ENCODE measurements at places on chromosomes 5 and 9. TPM values are rescaled to one million over a fixed set of nuclear protein-coding genes. Genes with fewer than 3 reads are reported as not detected.

The PCDHGA1 gene
- 0.38 TPM for total RNA-seq

The PCDHB5 gene
- total RNA-seq: 0.32 TPM

The CTXN3 gene
- not detected for total RNA-seq

- H3K36me3 ChIP-seq: no peaks in the 10 kb centered on the region
- no peaks in the 10 kb centered on the region for H3K27me3 ChIP-seq
- no peak overlapping the region for H3K4me3 ChIP-seq
- H3K27ac ChIP-seq: no peak overlapping the region
- H3K4me1 ChIP-seq: no peaks in the 10 kb centered on the region
Observed at GRCh38 chr5:135990528-135991255, 35.9 kb upstream of the LECT2 start.

DNA sequence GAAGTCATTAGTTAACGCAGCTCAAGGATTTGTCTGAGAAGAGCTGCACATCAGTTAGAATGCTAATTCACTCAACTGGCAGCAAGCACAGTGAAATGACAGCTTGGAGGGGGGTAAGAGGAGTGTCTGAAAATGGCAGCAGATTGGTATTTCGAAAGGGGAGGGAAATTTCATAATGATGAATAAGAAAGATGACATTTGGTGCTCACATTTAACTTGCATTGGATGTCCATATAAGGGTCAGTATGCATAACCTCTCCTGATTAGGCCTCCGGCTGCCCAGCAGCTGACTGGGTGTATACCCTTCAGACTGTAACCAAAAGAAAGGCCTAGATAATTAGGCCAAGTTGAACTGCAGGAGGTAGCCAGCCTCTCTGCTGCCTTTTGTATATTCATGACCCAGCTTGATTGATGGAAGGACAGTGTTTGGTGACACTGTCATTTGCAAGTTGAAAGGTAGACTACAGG lies 131.0 kb downstream of the PBX3 start:
- H3K27ac ChIP-seq: no peak overlapping the region
- DNase-seq: no peak
- no peaks in the 10 kb centered on the region for H3K36me3 ChIP-seq
- no peak overlapping the region for H3K4me3 ChIP-seq
- H3K27me3 ChIP-seq: no peaks in the 10 kb centered on the region

DNA sequence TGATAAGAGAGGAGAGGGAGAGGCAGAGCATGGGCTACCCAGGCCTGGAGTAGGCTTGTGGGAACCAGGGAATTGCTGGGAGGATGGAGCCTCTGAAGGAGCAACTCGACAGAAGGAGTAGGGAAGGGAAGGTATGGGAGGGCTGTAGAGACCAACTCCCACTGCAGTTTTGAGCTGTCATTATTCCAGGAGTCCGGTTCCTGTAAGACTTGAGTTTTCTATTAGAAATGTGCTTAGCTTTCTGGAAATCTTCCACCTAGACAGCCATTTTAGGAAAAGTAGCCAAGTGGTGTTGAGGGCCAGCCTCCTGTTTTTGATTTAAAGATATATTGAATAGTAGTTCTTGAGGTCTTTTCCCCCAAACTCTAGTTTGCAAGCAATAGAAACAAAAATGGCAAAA lies 323.5 kb downstream of the LRRC70 start:
- no peaks in the 10 kb centered on the region for H3K36me3 ChIP-seq
- no peaks in the 10 kb centered on the region for H3K4me1 ChIP-seq
- DNase-seq: no peak

DNA sequence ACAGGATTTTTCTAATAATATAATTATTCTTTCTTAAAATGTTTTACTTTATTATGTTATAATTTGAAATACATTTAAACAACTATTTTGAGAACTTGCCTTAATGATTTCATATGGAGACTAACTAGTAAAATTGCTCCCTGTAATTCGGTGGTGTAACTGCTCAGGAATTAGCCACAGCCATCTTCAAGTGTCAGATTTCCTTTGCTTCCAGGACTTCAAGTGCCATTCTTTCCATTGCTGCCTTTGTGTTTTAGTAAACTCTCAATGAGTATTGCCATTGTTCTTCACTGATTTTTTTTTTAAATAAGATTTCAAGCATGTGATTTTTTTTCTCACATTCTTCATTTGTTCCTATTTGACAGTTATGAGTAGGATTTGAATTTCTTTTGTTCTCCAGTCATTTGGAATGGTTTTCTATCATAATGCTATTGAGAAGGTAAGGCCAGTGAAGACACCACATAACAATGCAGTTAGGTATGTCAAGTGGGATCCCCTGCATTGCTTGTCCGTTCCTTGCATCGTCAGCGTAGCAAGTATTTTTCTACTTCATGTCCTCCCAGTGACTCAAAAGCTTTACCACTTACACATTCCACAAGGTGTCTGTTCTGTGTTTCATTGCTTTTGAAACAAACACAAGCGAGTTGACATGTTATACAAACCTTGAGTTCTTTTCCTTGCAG lies 83.7 kb downstream of the LNPEP start:
- DNase-seq: no peak
- H3K27ac ChIP-seq: no peak overlapping the region
- peaks cover 8% of the 10 kb centered on the region for H3K4me1 ChIP-seq
- H3K27me3 ChIP-seq: no peaks in the 10 kb centered on the region
- peaks cover 8% of the 10 kb centered on the region for H3K36me3 ChIP-seq

GRCh38 chr9:109035684-109036423 lies 22.6 kb upstream of the CTNNAL1 start:
- H3K36me3 ChIP-seq: peaks cover 41% of the 10 kb centered on the region
- no peak for DNase-seq
- H3K27me3 ChIP-seq: no peaks in the 10 kb centered on the region
- H3K4me1 ChIP-seq: no peaks in the 10 kb centered on the region
- H3K4me3 ChIP-seq: no peak overlapping the region
- H3K27ac ChIP-seq: no peak overlapping the region

DNA sequence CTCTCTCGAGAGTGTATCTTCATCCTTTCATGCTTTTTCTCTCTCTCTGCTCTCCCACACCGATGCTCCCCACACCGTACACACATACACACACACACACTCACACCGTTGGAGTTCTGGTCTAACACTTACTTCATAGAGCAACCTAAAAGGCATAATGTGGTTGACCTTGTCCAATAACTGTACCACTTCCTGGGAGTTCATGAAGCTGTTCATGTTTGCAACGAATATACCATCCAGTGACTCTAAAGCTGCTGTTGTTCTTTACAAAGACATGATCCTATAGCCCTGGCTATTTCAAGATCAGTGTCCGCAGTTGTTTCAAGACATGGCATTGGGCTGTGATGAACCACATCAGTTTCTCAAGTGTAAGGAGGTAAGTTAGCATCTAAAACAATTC lies 10.0 kb downstream of the MEF2C start:
- no peak for DNase-seq
- H3K4me3 ChIP-seq: no peak overlapping the region
- H3K4me1 ChIP-seq: no peaks in the 10 kb centered on the region
- no peaks in the 10 kb centered on the region for H3K36me3 ChIP-seq
- no peaks in the 10 kb centered on the region for H3K27me3 ChIP-seq
- no peak overlapping the region for H3K27ac ChIP-seq

GRCh38 chr9:98479967-98480847 lies 224.8 kb upstream of the TBC1D2 start:
- no peak overlapping the region for H3K27ac ChIP-seq
- peaks cover 36% of the 10 kb centered on the region for H3K27me3 ChIP-seq
- H3K36me3 ChIP-seq: no peaks in the 10 kb centered on the region
- no peak for DNase-seq
- no peak overlapping the region for H3K4me3 ChIP-seq

- no peak for DNase-seq
- H3K4me3 ChIP-seq: no peak overlapping the region
- no peaks in the 10 kb centered on the region for H3K27me3 ChIP-seq
- H3K36me3 ChIP-seq: no peaks in the 10 kb centered on the region
- no peaks in the 10 kb centered on the region for H3K4me1 ChIP-seq
Observed at GRCh38 chr9:106420511-106420944, 442.4 kb upstream of the ZNF462 start.

- no peaks in the 10 kb centered on the region for H3K36me3 ChIP-seq
- DNase-seq: no peak
- H3K27me3 ChIP-seq: peaks cover 13% of the 10 kb centered on the region
- H3K4me3 ChIP-seq: no peak overlapping the region
Observed at GRCh38 chr9:126682113-126682810, 68.5 kb downstream of the LMX1B start.

DNA sequence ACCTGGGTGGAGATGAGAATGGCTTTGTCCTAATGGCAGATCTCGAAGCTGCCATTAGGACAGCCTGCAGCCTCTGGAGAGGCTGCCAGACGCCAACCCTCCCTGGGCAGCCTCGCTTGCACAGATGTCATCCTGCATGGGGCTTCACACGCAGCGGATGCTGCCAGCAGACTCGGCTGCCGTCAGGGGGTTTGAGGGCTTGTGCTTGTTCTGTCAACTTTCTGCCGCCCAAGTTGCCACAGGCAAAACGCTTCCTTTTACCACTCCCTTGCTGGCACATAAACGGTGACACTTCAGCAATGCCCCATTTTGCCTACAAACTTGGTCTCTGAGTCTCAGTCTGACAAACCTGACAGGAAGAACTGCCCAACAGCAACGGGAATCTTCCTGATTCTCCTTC lies 24.7 kb downstream of the DAP start:
- no peaks in the 10 kb centered on the region for H3K27me3 ChIP-seq
- no peaks in the 10 kb centered on the region for H3K36me3 ChIP-seq
- H3K4me3 ChIP-seq: no peak overlapping the region
- no peaks in the 10 kb centered on the region for H3K4me1 ChIP-seq
- DNase-seq: no peak

DNA sequence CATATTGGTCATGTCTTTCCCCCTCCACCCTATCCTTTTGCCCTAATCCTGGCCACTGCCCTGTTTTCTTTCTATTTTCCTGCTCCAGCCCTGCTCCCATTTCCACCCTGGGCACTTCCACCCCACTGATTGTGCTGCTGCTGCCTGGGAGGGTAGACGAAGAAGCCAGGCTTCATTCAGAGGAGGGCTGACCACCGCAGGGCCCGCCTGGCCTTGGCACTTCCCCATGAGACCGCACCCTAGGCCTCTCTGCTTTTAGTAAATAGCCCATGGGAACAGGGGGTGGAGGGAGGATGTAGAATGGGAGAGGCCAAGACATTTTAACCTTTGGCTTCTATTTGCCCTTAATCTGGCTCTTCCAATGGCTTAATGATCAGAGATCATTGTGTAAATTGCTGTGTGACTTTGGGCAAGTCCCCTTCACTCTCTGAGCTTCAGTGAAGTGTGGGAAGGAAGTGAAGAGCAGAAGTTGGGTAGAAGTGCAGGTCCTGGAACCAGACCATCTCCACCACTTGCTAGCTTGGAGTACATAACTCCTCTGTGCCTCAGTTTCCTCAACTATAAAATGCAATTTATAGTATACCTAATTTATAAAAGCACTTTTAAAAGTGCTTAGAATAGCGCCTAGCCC lies 13.6 kb upstream of the GPX3 start:
- H3K27ac ChIP-seq: no peak overlapping the region
- no peaks in the 10 kb centered on the region for H3K36me3 ChIP-seq
- DNase-seq: no peak
- no peak overlapping the region for H3K4me3 ChIP-seq

All from T-cell (primary cell).